RWPE2 (cell line): ENCODE measurements at places on chromosomes 6 and 20.

DNA sequence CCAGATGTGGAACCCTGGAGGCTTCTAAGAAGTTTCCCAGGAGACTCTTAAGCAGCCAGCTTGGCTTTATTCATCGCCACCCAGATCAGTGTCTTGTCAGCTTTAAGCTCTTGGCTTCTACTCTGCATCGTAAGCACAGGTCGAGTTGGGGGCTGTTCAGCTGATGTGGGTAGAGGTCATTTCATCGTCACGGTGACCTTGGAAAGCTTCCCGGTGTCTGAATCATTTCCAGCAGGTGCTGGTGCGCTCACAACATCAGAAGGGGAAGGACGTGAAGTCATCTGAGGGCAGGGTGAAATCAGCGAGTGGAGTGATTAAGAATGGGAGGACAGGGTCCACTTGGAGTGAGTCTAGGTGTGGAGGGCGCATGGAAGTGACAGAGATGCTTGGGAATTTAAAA lies 112.6 kb downstream of the SASH1 start:
- no peak for DNase-seq

GRCh38 chr20:17721802-17722486 lies 22.2 kb downstream of the BANF2 start:
- no peak for DNase-seq

DNA sequence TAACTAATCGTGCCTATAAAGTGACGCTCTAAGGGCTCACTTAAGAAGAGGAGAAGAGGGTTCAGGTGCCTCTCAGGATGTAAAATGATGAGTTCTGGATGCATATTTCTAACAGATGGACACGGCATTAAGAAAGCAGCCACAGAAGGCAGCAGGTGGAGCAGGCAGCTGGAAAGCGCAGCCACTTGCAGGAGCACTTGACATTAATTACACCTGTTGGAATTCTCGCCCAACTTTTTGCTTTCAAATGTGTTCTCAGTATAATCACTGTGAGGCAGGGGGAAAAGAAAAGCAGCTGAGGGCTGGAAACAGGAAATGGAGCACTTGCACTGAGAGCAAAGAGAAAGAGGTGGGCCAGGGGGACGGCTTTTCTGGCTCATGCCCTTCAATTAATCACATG lies 164.2 kb downstream of the NKAIN2 start:
- no peak for DNase-seq

DNA sequence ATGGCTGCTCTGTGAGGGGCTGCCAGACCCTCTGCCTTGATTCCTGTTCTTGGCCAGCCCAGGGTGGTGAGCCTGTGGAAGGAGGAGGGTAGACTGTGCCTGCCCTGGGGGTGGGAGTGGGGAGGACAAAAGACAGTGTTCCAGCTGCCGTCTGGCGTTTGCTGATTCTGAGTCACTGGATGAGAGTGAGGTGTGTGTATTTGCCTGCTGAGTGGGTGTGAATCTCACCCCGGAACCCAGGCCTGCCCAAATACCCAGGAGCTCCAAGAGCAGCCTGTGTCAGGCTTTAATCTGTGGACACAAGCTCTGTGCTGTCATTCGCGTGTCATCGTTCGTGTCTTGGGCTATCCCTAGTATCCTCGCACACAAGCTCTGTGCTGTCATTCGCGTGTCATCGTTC lies 2.6 kb upstream of the LKAAEAR1 start:
- DNase-seq = no peak

GRCh38 chr6:142946924-142947713 lies 2.1 kb upstream of the HIVEP2 start:
- DNase-seq = peak; percentile 83

- no peak for DNase-seq
These were observed 198.6 kb downstream of the ZDHHC14 start for GRCh38 chr6:157579467-157580031.

DNA sequence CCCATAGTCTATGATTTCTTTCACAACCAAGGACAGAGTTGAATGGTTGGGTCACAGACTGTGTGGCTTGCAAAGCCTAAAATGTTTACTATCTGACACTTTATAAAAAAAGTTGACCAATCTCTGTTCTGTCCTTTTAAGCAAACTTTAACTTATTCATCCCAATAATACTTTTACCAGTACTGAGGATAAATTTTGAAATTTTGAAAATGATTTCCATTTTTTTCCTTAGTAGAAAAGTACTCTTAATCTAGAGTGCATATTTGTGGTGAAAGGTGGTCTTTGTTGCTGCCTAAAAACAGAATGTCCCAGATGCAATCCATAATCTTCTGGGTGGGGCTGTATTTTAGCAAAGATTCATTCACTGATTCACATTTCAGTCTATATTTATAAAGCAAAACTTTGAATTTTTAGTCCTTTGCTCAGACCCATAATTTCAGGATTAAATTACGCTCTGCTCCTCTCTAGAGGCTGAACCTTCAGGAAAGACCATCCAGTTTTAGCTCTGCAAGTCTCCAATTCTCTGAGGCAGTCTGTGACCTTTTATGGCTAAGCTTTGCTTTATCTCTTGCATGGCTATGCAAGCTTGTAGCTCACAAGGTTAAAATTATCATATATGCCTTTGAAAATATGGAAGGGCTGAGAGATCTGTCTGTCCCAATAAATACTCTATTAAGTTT lies 573.5 kb downstream of the COL12A1 start:
- no peak for DNase-seq

- DNase-seq = no peak
These were observed 77.8 kb upstream of the TAB2 start for GRCh38 chr6:149239573-149240209.

- DNase-seq = no peak
These were observed 1355.1 kb upstream of the CITED2 start for GRCh38 chr6:140729521-140729920.

DNA sequence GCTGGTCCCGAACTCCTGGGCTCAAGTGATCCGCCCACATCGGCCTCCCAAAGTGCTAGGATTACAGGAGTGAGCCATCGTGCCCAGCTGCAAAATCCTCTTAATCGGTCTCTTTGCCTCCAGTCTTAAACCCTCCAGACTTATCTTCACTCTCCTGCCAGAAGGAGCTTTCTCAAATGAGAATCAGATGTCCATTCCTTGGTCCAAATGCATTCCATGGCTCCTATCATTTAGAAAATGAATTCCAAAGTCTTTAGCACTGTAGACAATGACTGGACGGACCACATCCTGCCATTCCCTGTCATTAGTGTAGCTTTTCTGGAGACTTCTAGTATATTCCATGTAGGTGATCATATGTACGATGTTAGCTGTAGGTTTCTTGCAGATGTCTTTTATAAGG lies 141.9 kb downstream of the ID4 start:
- no peak for DNase-seq

DNA sequence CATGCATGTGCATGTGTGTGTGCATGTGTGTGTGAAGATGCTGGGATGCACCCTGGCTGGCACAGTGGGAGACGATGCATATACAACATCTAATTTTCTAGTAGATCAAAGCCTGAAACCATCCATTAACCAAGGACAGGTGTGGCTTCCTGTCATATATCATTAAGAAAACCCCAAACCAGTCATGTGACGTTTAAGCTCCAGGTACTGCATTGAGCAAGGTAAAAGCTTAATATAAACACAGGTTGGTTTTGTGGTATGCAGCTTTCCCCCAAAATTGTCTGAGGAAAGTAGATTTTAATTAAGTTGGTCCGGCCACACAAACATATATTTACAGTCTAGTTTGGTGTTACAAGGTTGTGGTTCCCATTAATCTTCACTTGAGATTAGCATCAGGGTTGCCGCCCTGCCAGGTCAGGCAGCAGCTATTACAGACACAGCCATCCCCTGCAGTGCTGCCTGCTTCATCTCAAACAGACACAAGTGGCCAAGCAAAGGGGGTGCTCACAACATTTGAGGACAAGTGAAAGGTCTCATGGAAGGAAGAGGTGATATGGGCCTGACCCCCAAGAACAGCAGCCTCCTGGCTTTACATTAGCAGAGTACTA lies 48.6 kb upstream of the NAA20 start:
- DNase-seq = no peak

GRCh38 chr6:149642829-149643580 lies 5.5 kb downstream of the KATNA1 start:
- DNase-seq = no peak

GRCh38 chr20:23085436-23086055 lies 578 bp downstream of the CD93 start:
- DNase-seq = no peak

DNA sequence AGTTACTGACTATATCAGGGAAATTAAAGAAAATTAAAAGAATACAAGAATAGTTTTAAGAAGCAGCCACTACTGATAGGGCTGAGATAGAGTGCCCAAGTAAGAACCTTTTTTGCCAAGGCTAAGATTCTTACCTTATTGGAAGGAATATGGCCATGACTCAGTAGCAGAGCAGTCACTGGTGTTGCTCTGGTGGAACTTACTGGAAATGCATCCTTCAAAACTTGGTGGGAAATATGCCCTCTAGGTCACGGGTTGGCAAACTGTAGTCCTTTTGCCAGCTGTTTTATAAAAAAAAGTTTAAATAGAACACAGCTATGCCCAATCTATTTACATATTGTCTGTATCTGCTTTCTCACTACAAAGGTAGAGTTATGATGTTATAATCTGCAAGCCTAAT lies 6.0 kb downstream of the HSF2 start:
- no peak for DNase-seq

GRCh38 chr6:37947468-37947867 lies 127.9 kb downstream of the ZFAND3 start:
- no peak for DNase-seq

GRCh38 chr6:90442366-90442765 lies 144.5 kb downstream of the MAP3K7 start:
- no peak for DNase-seq

GRCh38 chr6:1082285-1082935 lies 229.5 kb upstream of the FOXQ1 start:
- DNase-seq = no peak

DNA sequence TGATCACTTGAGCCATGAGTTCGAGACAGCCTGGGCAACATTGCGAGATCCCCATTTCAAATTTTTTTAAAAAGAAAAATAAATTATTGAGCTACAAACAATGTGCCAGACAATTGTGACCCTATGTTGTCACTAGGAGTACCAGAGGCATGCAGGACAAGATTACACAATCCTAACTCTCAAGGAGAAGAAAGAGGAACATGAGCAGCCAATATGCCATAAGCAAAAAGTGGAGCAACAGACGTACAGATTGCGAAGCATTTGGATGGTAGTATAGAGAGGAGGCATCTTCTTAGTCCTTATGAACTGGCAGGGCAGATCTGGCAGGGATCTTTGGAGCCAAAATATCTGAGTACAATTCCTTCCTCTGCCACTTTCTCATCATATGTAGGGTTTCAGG lies 156.4 kb downstream of the OR2B2 start:
- DNase-seq = no peak

- DNase-seq = no peak
These were observed 484.1 kb upstream of the HTR1E start for GRCh38 chr6:86453232-86453631.

- no peak for DNase-seq
These were observed 15.6 kb upstream of the CBFA2T2 start for GRCh38 chr20:33474097-33474873.

GRCh38 chr20:62321521-62321948 lies 18.7 kb downstream of the ADRM1 start:
- DNase-seq = no peak

DNA sequence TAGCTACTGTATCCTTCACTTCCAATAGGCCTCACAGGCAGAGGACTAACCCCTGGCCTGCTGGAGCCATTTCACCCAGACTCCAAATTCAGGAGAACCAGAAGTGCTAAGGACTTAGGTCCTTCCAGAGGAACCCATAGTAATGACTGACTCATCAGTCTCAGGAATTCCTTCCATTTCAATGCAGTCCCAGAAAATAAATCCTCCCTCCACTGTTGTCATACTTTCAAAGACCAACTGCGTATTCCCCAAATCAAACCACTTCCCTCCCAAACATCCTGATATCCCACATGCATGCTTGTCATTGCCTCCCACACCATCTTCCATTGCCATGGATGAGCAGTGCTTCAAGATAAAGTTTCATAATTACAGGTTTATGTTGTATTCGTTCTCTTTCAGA lies 31.8 kb upstream of the NT5E start:
- no peak for DNase-seq

GRCh38 chr6:29509239-29509638 lies 21.5 kb upstream of the MAS1L start:
- no peak for DNase-seq

DNA sequence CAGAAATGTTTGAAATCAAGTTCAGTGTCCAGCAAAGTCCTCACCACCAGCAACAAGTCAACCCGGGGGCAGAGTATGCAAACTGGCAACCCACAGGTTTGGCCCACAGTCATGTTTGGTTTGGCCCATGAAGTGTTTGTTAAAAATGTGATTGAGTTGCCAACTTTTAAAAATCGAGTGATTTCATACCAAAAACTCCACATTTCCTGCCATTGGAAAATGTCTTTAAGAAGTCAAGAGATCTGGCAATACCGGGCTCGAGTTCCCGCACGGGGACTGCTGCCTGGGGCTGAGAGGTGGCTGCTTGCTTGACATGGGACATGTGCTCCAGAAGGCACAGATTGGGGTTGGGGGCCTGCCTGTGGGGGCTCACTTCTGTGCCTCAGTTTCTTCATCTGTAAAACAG lies 36.1 kb downstream of the PREX1 start:
- DNase-seq = no peak

- no peak for DNase-seq
These were observed 30.5 kb downstream of the QRSL1 start for GRCh38 chr6:106659859-106660258.

DNA sequence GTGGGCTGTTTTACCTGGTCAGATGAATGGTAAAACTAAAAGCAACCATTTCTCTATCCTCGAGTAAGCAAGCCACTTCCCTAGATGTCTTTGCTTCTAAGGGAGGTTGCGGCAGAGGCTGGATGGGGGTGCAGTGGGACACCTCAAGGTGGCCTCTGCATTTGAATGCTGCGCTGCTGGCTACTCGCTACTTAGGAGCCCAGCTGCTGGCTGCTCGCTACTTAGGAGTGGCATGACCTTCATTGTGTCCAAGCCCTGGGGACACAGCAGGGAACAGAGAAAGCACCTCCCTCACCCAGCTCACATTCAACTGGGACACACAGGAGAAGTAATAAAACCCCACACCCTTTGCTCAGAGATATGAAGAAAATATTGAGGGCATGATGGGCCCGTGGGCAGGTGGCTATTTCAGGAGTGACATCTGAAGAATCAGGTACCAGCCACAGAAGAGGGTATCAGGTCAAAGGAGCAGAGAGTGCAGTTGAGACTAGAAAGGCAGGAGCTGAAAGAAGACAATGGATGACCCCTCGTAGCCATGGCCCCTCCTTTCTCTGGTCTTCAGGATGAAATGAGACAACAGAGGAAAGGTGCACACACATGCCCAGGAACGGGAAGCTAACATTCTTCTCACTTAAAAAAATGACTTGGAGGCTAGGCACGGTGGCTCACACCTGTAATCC lies 149.4 kb downstream of the ZMYND8 start:
- DNase-seq = no peak

- no peak for DNase-seq
These were observed 89.7 kb downstream of the FAM50B start for GRCh38 chr6:3938715-3939367.

DNA sequence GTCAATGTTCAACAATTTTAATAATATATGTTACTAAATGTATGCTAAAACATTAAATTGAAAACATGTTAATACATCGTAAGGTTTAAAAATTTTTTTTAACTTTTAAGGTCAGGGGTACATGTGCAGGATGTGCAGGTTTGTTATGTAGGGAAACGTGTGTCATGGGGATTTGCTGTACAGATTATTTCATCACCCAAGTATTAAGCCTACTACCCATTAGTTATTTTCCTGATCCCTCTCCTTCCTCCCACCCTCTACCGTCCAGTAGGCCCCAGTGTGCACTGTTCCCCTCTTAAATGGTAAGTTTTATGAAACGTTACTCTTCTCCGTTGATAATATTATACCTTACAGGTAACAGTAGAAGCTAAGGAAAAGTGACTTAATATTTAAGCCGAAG lies 15.8 kb downstream of the PDE7B start:
- DNase-seq = no peak

- no peak for DNase-seq
These were observed 17.7 kb downstream of the DSP start for GRCh38 chr6:7559196-7559595.
